Renal cortical epithelial cell (primary cell): ENCODE measurements at places on chromosomes 7 and 10. TPM values are rescaled to one million over a fixed set of nuclear protein-coding genes. Genes with fewer than 3 reads are reported as not detected.

GRCh38 chr10:69758310-69758728, 43.4 kb upstream of the COL13A1 start:
- no peak for DNase-seq

Gene EXOC4
- total RNA-seq, result 119 and 144 TPM in 2 replicates

DNA sequence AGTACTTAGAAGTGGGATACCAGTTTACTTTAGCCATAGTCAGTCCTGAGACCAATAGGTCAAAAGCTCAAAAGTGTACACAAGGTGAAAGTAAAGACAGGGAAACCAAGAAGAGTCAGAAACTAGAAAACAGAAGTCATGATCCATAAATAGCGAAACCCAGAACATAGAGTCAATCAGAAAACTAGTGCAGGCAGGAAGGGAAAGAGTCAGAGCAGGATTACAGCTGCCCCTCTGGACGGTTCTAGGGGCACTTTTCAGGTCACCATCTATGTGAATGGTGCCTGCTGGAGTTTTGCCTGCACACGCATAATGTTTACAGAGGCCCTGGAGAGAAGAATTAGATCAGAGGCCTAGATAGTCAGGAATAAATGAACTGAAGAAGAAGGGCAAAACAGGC, 22.4 kb upstream of the DMTF1 start:
- no peak for DNase-seq

Gene OR2F1
- total RNA-seq, result not detected in 2 replicates

DNA sequence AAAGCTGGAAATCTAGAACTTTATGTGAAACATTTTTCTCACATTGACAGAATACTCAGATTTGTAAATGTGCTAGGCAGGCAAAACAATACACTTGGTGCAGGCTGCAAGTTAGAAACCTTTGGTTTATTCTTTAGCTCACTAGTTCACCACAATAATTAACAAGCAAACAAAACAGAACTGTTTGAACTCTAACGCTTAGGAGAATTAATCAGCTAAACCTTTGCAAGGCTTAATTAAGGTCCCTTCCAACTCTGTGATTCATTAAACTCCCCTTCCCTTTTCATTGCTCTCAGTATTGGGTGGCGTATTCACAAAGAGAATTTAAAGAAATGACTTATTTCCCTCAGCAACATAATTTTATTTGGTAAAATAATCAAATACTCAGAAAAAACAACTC, 99.0 kb downstream of the PON1 start:
- DNase-seq, result peak; percentile 71

Gene ACHE
- 0.94 and 1.2 TPM in 2 replicates for total RNA-seq

Gene TET1
- 0.35 and 3.1 TPM in 2 replicates for total RNA-seq

- DNase-seq, result peak; percentile 32
Measured at GRCh38 chr7:101542527-101543241, 86.4 kb downstream of the MYL10 start.

Gene TFR2
- 0.35 and 1.0 TPM in 2 replicates for total RNA-seq

DNA sequence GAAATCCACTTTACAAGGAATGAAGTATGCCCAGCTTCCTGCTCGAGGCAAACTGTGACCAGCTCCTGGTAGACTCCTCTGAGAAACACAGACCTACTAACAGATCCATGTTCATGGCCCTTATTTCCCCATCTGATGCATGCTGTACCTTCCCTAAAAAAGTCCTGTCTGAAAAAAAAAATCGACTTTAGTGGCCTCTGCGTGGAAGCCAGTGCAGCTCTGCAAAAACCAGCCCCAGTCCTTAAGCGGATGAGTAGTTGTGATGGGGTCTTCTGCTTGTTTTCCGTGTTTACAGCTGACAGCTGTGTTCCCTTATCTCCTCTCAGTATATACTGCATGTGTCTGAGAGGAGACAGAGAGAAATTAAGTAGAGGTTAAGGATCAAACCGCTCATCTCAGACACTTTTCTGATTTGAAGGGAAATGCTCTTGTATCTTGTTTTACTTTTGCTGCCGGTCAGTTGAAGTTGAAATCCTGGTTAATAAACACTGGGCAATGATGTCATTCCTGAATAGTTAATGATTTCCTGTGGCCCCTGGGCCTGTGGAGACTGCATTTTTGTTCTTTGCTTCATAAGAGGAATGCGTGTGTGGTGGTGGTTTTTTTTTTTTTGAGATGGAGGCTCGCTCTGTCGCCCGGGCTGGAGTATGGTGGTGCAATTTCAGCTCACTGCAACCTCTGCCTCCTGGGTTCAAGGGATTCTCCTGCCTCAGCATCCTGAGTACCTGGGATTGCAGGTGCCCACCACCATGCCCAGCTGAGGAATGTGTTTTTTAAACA, 67.6 kb downstream of the DOCK1 start:
- DNase-seq, result peak; percentile 97

GRCh38 chr7:44307301-44307900, 18.0 kb downstream of the CAMK2B start:
- DNase-seq, result peak; percentile 73

- DNase-seq, result peak; percentile 73
Measured at GRCh38 chr10:30671026-30671616, 41.6 kb upstream of the LYZL2 start.

GRCh38 chr7:951881-952547, 2.5 kb downstream of the ADAP1 start:
- no peak for DNase-seq

- no peak for DNase-seq
Measured at GRCh38 chr10:6999232-6999925, 411.5 kb downstream of the SFMBT2 start.

GRCh38 chr7:94080551-94080950, 76.4 kb upstream of the BET1 start:
- no peak for DNase-seq

GRCh38 chr7:119196183-119196582, 971.7 kb downstream of the ANKRD7 start:
- DNase-seq, result no peak

DNA sequence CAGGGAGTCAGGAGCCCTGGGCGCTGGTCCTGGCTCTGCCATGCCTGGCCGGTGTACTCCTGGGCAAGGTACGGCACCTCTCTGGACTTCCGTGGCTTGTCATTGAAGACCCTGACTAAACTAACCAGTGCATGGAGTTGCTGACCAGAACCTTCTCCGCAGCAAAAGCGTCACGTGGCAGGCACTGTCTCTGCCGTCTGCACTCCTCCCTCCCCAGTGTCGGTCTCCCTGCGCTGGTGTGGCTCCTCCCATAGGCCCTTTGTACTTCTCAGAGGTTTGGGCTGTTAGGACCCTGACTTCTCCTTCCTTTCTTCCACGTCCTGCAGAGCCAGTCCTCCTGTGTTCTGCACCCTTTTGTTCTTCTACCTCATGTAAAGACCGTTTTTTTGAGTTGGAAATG, 100.6 kb upstream of the CREB5 start:
- no peak for DNase-seq

- no peak for DNase-seq
Measured at GRCh38 chr10:60534761-60535389, 145.2 kb upstream of the ANK3 start.

Gene GBX1
- not detected in 2 replicates for total RNA-seq

- no peak for DNase-seq
Measured at GRCh38 chr10:71483135-71483534, 86.4 kb downstream of the CDH23 start.

DNA sequence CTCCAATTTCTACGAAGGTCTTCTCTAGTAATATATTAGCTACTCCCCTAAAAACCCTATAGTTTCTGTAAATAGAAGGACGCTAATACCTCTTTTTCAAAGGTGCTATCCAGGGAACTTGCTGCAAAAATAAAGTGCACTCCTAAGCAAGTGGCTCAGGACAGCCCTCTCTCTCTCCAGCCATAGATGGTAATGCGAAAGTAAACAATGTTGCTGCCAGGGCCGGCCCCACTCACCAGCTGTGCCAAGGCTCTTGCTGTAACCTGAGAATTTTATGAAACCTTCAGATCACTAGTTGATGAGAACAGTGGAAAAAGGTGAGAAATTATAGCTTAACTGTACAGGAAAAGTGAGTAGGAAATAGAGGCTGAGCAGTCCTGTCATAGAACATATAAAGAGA, 10.9 kb upstream of the TAS2R39 start:
- DNase-seq, result peak; percentile 15

DNA sequence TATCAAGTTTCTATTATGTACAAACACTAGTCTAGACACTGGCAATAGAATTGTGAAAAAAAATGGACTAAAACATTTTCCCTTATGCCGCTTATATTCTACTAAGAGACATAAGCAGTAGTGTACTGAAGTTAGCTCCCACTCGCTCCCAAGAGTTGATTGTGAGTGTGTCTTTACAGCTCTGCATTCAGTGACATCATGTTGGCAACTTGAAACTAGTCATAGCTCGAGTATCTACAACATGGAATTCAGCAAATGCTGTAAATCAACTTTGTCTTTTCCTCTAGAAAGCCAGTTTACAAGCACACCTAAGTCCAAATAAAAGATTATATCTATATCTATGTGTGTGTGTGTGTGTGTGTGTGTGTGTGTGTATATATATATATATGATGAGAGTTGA, 58.8 kb upstream of the MAGI2 start:
- DNase-seq, result no peak

DNA sequence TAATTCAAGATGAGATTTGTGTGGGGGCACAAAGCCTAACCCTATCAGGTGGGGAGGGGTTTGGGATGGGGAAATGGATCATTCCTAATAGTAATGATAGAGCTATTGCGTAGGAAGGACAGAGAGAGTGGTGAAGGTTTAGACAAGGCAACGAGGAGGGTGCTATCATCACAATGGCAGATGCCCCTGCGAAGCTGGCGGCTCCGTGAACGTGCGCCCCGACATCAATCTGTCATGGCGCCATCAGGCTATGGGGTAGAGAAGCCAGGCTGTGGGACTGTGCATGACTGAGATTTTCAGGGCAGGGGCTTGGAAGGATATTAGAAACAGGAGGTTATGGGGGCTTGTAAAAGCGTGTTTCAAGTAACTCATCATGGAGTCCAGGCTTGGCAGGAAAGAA, 157.6 kb downstream of the ITGA8 start:
- DNase-seq, result no peak

DNA sequence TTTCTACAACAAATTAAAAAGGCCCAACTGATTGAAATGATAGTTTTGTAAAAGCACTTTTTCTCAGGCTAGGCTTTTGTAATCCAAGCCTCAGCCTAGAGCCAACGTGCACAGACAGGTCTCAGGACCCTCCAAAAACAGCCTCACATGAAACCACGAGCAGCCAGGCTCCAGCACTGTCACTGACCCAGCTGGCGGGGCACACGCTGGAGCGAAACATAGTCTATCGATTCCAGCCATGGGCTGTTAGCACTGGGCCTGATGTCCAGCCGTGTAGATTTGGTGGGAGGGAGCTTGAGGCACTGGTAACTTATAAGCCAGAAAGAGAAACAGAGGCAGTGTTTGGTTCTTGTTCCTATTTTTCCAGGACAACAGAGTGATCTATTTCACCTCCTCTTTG, 104.5 kb downstream of the EBF3 start:
- no peak for DNase-seq

- peak; percentile 62 for DNase-seq
Measured at GRCh38 chr7:81299711-81300110, 380.9 kb upstream of the SEMA3C start.

Gene MMP21
- total RNA-seq, result 0.05 TPM in 1 of 2 replicates, not detected in the other

DNA sequence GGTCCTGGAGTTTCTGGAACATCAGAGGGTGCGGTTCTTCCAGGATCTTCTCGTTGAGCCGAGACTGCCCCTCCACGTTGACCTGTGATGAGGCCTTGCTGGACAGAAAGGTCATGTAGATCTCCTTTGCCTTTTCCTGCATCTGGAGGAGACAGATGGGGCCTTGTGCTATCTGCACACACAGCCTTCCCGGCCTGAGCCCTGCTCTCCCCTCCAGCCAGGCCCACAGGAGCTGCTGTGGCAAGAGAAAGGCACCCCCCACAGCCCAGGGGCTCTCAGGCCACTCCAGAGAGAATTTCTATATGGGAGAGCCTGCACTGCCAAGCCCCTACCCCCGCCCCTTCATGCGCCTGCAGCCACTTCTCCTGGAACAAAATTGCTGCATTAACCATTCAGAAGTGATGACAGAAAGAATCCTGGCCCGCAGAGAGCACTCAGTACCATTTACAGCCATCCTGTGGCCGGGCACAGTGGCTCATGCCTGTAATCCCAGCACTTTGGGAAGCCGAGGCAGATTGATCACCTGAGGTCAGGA, 26.9 kb downstream of the RGS10 start:
- DNase-seq, result no peak

DNA sequence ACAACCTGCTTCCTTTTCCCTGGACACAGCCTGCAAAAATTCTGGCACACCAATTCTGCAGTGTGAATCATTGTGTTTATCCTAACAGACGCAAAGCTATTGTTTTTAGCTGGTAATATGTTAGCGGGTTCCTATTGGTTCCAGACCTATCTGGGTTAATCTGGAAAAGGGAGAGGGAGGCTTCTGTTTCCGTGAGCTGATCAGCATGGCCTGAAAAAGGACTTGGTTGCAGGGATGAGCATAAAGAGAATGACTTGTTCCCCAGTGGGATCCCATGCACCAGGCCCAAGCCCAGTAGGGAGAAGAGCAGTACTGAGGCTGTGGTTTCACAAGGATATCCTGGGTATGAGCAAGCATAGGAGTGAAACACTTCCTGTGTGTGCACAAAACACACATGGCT, 78.4 kb downstream of the PDE1C start:
- DNase-seq, result no peak

- no peak for DNase-seq
Measured at GRCh38 chr10:75407713-75408508, 6.3 kb upstream of the ZNF503 start.

- DNase-seq, result no peak
Measured at GRCh38 chr7:105164751-105165150, 150.7 kb downstream of the KMT2E start.

GRCh38 chr7:29042824-29043231, 84.7 kb upstream of the TRIL start:
- no peak for DNase-seq

Gene MYL7
- total RNA-seq, result not detected in 2 replicates

- DNase-seq, result no peak
Measured at GRCh38 chr7:141360416-141360760, 190.8 kb upstream of the AGK start.

GRCh38 chr10:118590334-118590733, 5.1 kb downstream of the PRLHR start:
- peak; percentile 13 for DNase-seq

GRCh38 chr7:116455009-116455408, 44.5 kb upstream of the CAV2 start:
- DNase-seq, result no peak

GRCh38 chr10:64275774-64276173, 754.6 kb downstream of the REEP3 start:
- DNase-seq, result no peak

Gene MYO1G
- not detected in 2 replicates for total RNA-seq

Gene SORCS1
- under 0.01 TPM in 1 of 2 replicates, not detected in the other for total RNA-seq

DNA sequence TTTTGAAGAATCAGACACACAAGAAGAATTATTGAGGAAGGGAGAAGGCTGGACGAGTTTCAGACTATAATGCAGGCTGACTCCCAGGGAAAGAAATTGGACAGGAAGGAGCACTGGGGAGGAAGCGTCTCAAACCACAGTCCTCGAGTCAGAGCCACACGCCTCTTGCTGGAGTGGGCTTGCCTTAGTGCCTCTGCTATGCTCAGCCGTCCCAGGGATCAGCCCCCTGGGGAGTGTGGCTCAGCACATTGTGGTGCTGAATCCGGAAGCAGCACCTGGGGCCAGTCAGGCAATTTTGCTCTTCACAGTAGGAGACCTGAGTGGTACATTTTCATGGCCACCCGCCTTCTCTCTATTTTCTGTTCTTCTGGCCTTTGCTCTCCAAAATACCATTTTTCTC, 67.4 kb upstream of the SLC35G1 start:
- no peak for DNase-seq
